Lower lobe of right lung (tissue), 2 donors: ENCODE measurements at places on chromosomes 7 and 10.

DNA sequence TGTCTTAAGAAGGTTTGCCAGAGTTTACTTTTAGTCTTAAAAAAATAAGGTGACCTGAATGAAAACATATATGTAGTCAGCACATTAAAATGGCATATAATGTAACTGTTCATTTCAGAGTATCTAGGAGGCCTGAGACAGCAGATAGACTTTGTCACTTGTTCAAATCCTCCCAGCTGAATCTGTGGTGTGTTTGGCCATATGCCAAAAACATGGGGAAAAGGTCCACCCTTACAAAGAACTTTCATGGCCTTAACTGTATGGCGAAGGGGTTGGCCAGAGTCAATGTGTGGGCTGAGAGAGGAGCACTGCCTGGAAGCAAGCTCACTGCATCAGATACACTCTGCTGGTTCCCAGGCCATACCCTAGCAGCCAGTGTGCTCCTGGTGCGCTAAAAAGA, 113.7 kb downstream of the ALOX5 start:
- no peak for DNase-seq

DNA sequence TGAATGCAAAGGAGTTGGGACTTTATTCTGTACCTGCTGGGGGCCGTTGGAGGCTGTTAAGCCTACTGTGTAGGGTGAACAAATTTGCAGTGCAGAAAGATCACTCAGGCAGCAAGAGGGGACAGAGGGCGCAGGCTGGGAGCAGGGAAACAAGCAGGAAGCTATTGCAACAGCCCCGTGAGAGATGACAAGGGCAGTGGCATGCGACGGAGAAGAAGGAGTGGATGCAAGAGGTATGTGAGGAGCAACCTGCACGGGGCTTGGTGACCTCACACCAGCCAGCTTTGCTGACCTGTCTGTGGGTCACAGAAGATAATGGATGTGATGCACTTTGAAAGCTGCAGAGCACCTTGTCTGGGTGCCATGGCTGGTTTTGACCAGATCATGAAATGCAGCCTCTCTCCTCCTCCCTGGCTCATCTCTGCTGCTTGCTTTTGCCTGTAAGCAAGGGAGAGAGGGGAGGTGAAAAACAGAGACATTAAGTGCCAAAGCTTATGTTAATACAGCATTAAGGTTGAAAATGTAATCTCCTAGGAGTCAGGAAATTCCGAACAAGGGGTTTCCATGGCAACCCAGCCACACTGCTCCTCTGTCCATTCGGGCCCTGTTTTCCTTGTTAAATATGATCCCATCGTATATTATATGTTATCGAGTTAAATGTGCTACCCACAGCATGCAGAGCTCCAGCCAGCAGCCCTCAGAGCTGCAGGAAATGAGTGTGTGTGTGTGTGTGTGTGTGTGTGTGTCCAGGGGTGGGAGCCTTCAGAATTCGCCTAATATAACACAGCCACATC, 314.3 kb upstream of the ZMIZ1 start:
- DNase-seq: no peak

DNA sequence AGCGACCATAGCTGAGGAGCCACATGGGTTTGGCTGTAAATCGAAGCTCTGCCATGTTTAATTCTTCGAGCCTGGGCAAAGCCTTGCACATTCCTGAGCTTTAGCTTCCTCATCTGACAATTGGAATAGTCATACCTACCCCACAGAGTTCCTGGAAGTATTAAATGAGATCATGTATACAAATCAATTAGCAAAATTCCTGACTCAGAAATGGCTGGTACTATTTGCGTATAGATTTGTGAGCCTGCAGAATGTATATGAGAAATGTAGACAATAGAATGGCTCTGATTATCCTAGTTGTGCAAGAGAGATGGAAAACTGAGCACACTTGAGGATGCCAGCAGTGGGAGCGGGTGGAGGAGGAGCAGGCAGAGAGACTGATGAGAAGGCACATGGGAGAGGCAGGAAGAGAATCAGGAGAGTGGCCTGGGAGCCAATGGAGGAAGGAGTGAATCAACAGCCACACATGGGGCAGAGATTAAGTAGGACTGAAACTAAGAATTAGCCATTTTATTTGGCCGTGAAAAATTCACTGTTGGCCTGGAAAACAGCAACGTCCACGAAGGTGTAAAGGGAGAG, 128.0 kb upstream of the C1GALT1 start:
- DNase-seq: no peak

DNA sequence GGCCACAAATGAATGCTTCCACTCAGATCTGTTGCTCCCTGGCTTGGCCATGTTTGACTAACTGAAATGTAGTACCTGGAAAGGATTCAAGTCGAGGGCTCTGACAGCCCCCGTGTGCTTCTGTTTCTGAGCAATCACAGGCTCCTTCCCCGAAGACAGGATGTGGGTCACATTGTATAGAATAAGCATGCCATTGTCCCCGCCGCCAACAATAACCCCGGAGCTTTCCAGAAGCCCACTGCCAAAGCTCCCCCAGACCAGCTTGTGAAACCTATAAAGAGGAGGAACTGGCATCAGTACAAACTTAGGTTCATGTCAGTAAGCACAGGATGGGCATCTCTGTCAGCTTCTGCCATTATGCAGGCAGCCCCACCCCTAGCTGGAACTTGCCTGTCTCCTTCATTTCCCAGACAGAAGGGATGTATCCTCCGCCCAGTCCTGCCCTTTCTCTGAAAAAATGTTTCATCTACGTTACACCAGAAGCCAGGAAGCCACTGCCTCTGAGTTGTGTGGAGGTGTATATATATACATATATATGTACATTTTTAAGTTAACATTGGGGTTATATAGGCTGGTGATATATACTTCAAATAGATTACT, 10.3 kb downstream of the SEC31B start:
- no peak for DNase-seq

- no peak for DNase-seq
These were observed 8.3 kb downstream of the GPR85 start for GRCh38 chr7:113078331-113078730.
